Ovary (tissue), 10 donors: ENCODE measurements at places on chromosomes 3 and 15. TPM values are rescaled to one million over a fixed set of nuclear protein-coding genes. Genes with fewer than 3 reads are reported as not detected.

The NPAP1 gene
- total RNA-seq, result 0.56 TPM

- no peak for DNase-seq
Measured at GRCh38 chr3:4065554-4065953, 237.6 kb upstream of the SETMAR start.

- DNase-seq, result no peak
Measured at GRCh38 chr3:61110576-61110975, 140.7 kb downstream of the FHIT start.

GRCh38 chr3:156610154-156610553 lies 55.2 kb upstream of the SSR3 start:
- no peak for DNase-seq

GRCh38 chr3:90011131-90011530 lies 903.7 kb downstream of the EPHA3 start:
- peak; percentile 23 for DNase-seq

The CCDC32 gene
- total RNA-seq, result 26.5 TPM

DNA sequence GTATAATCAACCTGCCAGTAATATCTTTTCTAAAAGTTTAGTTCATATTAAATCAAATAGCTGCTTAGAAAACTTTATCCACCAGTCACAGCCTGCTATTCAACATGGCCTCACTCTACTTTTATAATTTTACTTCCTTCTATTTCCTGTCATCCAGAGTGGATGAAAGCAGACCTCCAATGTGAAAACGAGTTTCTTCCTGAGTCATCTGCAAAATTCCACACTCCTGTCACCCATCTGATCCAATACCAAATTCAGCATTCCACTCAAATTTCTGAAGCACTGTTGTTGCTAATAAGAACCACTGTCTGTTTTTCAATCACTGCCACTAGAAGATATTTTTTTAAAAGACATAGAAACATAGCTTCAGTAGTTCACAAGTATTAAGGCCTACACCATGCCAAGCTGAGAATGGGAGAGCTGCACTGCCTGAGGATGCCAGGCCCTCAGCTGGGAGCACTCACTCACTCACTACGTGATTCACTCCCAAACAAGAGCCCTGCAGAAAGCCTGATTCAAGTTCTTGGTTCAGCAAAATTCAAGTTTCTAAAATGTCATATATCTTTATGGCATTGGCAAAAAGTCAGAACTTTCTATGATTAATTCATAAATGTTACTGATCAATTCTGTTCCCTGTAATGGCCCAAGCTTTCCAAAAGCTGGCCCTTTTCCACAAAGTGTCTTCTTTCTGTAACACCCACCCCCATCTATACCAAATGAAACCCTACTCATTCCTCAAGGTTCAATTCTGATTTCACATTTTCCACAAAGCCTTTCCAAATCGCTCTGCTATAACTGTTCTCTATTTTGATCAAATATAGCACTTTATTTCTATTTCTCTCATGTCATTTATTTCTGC lies 82.9 kb downstream of the FSIP1 start:
- DNase-seq, result no peak

- peak; percentile 37 for DNase-seq
Measured at GRCh38 chr15:80531388-80531787, 127.2 kb downstream of the ARNT2 start.

- no peak for DNase-seq
Measured at GRCh38 chr15:31517711-31518110, 191.1 kb downstream of the KLF13 start.

GRCh38 chr3:78287085-78287484 lies 1247.2 kb downstream of the ROBO2 start:
- DNase-seq, result no peak

DNA sequence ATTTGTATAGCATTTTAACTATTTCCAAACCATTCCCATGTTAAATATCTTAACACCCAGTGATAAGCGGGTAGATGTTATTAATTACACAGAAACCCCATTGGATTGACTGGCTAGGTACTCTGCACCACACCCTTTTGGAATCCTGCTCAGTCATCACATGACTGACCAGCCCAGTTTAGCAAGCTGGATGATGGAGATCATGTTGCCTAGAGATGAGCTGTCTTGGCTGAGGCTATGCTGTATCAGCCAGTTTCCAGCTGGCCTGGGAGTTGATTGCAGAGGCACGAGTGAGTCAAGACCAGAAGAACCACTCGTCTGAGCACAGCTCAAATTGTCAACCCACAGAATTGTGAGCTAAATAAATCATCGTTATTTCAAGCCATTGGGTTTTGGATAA lies 124.6 kb downstream of the ZNF621 start:
- DNase-seq, result no peak

The ANKUB1 gene
- total RNA-seq, result 0.95 TPM

DNA sequence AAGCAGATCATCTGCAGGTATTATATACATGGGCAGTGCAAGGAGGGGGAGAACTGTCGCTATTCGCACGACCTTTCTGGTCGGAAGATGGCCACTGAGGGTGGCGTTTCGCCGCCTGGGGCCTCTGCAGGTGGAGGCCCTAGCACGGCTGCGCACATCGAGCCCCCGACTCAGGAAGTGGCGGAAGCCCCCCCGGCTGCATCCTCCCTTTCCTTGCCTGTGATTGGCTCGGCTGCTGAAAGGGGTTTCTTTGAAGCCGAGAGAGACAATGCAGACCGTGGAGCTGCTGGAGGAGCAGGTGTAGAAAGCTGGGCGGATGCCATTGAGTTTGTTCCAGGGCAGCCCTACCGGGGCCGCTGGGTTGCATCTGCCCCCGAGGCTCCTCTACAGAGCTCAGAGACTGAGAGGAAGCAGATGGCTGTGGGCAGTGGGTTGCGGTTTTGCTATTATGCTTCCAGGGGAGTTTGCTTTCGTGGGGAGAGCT lies 639 bp downstream of the MKRN3 start:
- peak; percentile 15 for DNase-seq

The IL17RD gene
- 19.8 TPM for total RNA-seq

DNA sequence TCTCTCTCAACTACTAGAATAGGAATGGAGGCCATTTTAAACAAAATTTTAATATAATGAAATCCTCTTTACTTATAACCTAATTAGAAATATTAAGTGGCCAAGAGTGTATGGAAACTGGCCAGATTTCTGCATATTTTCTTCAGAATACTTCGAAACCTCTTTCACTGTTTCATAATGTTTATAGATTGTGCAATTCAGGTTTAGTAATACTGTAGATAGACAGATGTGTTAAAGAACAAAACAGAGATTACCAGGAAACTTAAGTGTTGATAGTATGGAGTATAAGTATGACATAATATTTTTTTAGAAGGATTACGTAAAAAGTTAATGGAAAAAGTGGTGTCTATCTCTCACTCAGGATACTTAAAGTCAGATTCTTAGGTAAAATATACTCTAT lies 4.7 kb downstream of the ABHD5 start:
- no peak for DNase-seq

DNA sequence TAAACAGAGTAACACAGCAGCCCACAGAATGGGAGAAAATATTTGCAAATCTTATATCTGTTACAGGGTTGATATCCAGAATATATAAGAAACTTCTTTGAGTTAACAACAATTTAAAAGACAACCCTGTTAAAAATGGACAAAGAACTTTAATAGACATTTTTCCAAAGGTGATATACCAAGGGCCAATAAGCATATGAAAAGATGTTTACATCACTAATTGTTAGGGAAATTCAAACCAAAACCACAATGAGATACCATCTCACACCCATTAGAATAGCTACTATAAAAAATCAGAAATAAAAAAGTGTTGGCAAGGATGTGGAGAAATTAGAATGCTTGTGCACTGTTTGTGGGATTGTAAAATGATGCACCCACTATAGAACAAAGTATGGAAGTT lies 110.8 kb downstream of the SPATA16 start:
- DNase-seq, result no peak

DNA sequence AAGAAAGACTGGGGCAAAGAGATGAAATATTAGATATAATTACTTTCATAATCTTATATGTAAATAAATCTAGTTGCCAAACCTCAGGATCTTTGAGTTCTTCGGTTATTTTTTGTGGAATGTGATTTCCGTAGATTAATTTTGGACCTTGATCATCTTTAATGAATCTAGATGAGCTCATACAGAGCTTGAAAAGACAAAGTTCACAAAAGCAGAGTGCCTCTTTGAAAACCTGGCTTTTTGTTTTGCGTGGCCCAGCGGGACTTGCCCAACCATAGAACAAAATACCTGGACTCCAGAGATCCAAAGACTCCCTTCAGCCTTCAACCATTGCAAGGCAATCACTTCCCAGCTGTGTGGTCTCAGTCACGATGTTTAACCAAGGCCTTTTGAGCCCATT lies 54.8 kb upstream of the CHST2 start:
- DNase-seq, result no peak

GRCh38 chr15:57196865-57197264 lies 179.4 kb upstream of the CGNL1 start:
- no peak for DNase-seq

DNA sequence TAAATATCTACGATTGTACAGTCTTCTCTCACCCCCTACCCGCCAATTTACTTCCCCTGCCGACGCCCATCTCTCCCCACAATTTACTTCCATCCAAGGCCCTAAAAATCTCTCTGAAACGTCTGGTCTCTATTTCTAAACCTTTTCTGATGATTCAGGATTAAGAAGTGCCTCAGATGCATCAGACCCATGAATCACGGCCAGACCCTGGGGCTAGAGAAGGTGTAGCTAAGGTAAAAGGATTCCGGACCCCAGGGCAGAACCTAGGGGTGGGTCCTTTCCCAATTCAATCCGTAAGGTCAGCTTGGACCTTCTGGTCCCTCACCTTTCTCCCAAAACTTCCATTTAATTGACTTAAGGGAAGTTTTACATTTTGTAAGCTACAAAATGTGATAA lies 46.4 kb downstream of the LRIG1 start:
- DNase-seq, result no peak

The NR1I2 gene
- total RNA-seq, result 0.34 TPM

The GATA2 gene
- total RNA-seq, result 16.1 TPM

The TTC21A gene
- total RNA-seq, result 4.8 TPM

GRCh38 chr15:66702787-66703539 lies 927 bp downstream of the SMAD6 start:
- peak; percentile 60 for DNase-seq

- DNase-seq, result no peak
Measured at GRCh38 chr15:27576576-27576975, 522.5 kb downstream of the OCA2 start.

DNA sequence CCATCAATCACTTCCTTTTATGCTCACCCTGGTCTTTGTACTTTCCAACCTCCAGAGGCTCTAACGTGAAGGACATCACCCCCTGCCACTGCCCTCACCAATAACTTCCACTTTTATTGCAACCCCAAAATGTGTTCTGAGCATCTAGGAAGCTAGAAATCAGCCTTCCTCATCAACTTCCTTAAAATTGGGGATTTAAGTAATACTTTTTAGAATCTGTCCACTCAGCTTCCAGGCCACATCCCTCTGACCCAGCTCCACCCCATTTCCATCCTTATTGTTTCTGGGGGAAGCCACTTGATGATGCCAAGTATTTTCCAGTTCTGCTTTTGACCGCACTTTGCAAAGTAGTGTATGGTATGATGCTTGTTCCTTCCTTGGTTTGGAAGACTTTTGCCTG lies 73.5 kb upstream of the XCR1 start:
- no peak for DNase-seq

- DNase-seq, result no peak
Measured at GRCh38 chr15:79002581-79002980, 57.7 kb upstream of the CTSH start.

The CRYGS gene
- 3.3 TPM for total RNA-seq

The EPHA6 gene
- 8.3 TPM for total RNA-seq

The CA12 gene
- total RNA-seq, result 3.6 TPM

DNA sequence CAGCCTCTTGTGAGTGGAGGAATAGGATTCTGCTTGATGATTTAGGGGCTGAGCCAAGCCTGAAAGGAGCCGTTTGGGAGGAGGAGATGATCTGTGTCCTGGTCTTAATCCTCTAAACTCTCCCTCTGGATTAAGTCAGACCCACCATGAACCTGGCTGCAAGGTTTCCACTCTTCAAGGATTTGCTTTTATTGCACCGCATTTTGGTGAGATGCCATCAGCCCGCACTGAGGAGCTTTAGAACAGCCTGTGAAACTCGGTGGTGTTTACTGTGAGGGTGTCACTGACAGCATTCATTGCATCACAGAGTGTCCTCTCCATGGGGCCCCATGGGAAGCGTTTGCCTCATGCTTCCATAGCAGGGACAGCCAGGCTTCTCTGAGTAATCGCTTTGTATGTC lies 59.2 kb downstream of the EPHB1 start:
- no peak for DNase-seq

The ISG20 gene
- 33.6 TPM for total RNA-seq

The CAND2 gene
- total RNA-seq, result 11.4 TPM

DNA sequence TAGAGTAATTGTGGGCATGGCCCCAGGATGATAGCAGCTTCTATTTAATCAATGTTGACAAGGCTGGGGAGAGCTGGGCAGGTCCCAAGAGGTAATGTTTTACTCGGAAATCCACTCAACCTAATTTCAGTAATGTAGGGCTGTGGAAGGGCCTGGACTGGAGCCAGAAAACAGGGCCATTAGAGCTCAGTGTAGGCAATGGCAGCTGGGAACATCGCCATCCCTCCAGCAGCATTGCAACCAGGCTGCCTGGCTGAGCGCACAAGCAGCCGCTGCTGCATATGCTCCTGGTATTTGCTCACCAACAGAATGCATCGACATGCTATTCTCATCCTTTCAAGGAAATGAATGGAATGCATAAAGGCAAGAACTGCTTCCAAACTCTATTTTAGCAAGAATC lies 90.0 kb downstream of the GAP43 start:
- peak; percentile 33 for DNase-seq

The GOLGA8Q gene
- 2.1 TPM for total RNA-seq

The ZNF385D gene
- total RNA-seq, result 2.4 TPM

- DNase-seq, result no peak
Measured at GRCh38 chr3:118641608-118642007, 393.0 kb downstream of the IGSF11 start.

GRCh38 chr3:6222069-6222468 lies 638.8 kb upstream of the GRM7 start:
- DNase-seq, result no peak

DNA sequence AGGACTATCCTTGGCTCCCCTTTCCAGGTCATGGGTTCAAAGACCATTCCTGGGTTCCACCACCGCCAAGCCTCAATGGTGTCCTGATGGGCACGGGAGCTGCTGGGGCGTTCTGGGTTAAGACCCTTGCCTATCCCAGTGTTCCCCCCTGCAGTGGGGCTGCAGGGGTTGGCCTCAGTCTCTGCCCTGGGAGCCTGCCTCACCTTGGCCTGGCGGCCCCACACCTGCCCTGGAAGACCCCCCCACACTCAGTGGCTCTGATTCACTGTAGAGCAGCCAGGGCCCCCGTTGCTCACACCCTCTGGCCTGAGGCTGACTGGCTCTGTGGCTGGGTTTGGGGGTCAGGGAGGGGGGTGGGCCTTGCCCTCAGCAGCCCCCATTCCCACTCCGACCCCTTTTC lies 22.0 kb downstream of the C15orf39 start:
- no peak for DNase-seq

DNA sequence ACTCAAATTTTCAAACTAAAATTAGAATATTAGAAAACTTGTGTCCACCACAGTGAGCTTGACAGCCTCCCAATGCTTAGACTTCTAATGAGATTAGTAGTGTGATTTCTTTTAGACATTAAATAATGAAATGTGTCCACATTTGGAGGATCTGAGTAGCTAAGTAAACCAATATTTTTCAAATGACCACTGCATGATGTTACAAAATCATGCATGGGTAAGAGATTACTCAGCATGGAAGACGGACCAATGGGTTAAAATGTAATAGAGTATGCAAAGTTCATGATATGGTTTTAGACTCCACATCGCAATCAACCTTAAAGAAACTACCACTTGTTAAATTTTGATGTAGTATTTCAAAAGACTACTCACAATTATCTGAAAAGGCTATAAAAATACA lies 130.6 kb downstream of the IMPG2 start:
- DNase-seq, result no peak
